ENCODE measurements at places on chromosomes 7 and 10.

DNA sequence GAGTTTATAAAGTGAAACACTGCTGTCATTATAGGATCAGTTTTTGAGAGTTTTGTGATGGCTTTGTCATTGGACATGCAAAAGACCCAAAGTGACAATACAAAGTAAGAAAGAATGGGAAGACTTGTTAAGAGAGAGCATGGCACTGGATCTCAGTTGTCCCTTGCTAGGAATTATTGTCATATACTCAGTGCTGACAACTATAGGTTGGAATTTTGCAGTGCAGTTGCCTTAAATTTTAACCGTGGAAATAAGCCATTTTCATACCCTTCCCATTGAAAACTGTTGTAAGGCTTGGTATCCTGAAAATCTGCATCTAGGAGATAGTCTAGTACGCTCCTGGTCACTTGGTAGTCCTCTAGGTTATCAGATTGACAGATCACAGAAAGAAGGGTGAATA lies 1156.7 kb downstream of the GATA3 start:
- DNase-seq, result peak; percentile 22

DNA sequence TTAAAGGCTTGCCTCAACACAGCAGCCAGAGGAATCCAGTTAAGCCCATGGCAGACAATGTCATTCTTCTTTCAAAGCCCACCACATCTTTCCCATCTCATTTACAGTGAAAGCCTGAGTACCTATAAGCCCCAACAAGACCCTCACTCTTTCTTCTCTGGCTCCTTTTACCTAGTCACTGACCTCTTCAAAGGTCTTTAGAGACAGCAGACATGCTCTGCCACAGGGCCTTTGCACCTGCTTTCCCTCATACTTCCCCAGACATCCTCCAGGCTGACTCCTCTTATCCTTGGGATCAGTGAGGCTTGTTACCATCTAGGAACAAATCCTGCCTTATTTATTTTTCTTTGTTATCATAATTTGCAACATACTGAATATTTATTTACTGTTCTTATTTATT lies 17.8 kb downstream of the HYAL4 start:
- no peak for DNase-seq

- no peak for DNase-seq
These were observed 58.0 kb downstream of the ABLIM1 start for GRCh38 chr10:114600057-114600456.

DNA sequence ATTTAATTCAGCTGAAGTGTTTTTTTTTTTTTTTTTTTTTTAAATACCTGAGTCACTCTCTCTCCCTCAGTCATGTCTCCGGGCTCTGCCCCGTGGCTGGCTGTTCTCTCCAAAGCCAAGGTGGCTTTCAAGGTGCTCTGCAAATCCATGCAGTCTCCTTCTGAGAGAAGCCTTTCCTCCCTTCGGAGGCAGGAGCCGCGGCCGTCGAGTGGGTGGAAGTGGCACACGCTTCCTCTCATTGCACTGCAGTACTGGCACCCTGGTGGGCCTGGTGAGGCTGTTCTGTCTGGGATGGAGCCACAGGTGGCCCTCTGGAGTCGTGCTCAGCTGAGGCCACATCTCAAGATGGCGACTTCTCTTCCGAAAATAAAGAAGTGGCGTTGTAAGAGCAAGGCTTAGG lies 221.8 kb downstream of the GLRX3 start:
- DNase-seq, result no peak

DNA sequence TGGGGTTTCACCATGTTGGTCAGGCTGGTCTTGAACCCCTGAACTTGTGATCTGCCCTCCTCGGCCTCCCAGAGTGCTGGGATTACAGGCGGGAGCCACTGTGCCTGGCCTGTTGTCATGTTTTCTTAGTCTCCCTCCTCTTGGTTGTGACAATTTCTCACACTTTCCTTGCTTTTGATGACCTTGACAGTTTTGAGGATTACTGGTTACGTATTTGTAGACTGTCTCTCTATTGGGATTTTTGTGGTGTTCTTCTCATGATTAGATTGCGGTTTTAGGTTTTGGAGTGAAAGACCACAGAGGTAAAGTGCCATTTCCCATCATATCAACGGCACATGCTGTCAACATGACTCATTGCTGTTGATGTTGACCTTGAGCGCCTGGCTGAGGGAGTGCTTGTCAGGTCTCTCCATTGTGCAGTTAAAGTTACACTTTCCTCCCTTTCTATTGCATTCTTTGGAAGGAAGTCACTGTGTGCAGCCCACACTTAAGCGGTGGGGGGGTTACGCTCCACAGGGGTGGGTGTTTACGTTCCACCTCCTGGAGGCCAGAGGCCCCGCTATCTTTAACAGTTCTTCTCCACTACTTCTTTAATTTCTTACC lies 10.8 kb downstream of the NEURL1 start:
- peak; percentile 88 for DNase-seq

GRCh38 chr7:150383710-150384397 lies 4.7 kb downstream of the ZNF775 start:
- DNase-seq, result no peak

GRCh38 chr10:31479752-31480151 lies 160.7 kb downstream of the ZEB1 start:
- DNase-seq, result no peak

- DNase-seq, result no peak
These were observed 63.6 kb downstream of the ANKRD7 start for GRCh38 chr7:118288098-118288497.

- DNase-seq, result no peak
These were observed 22.1 kb upstream of the SLIT1 start for GRCh38 chr10:97207756-97208346.

DNA sequence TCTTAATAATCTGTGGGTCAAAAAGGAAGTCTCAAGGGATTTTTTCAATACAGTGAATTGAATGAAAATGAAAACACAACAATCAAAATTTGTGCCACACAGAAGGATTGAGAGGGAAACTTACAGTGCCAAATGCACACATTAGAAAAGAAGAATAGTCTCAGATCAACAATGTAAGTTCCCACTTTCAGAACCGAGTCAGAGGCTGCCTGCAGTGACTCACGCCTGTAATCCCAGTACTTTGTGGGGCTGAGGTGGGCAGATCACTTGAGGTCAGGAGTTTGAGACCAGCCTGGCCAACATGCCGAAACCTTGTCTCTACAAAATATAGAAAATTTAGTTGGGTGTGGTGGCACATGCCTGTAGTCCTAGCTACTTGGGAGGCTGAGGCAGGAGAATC lies 12.5 kb upstream of the KEL start:
- no peak for DNase-seq

DNA sequence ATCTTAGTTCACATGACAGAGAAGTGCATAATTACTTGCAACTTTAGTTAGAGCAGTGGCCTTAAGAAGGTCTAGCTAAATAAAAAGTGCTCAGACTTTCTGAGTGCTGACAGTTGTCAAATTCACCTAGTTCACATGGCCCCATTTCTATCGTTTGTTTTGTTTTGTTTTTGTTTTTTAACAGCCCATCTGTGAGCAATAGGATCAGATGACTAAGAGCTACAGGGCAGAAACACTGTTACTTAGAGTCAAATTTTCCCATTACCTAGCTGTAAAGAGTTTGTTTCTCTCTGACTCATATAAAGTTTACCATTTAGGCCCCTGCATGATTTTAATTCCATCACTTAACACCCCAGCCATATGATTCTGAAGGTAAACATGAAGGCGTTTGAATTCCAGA lies 18.8 kb downstream of the CAV1 start:
- DNase-seq, result peak; percentile 68

DNA sequence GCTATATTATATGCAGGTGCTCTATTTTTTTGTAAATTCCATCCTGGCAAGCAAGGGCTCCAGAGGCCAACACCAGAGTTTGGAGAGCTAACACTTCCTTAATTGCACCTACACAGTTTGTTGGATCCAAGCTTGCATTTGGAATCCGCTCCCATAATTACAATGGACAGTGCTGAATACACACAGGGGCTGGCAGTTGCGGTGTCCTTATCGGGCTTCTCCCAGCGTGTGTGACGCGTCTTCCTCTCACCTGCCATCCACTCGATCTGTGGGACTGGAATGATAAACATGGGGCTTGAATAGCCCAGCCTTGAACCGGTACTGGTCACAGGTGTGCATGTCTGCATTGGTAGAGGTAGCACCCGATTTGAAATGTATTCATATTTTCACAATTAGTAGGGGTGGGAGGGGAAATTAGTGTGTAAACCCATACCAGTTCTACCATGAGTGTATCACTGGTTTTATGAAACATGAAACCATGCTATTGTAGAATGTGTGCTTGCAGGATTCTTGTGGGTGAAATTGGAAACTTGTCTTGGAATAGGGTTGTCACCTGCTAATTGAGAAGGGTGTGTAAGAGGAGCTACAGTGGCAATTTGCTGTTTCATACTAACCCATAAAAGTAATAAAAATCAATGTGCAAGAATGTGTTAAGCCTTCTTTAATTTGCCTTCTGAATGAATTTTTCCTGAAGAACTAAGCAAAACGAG lies 316.5 kb downstream of the WDR11 start:
- no peak for DNase-seq

DNA sequence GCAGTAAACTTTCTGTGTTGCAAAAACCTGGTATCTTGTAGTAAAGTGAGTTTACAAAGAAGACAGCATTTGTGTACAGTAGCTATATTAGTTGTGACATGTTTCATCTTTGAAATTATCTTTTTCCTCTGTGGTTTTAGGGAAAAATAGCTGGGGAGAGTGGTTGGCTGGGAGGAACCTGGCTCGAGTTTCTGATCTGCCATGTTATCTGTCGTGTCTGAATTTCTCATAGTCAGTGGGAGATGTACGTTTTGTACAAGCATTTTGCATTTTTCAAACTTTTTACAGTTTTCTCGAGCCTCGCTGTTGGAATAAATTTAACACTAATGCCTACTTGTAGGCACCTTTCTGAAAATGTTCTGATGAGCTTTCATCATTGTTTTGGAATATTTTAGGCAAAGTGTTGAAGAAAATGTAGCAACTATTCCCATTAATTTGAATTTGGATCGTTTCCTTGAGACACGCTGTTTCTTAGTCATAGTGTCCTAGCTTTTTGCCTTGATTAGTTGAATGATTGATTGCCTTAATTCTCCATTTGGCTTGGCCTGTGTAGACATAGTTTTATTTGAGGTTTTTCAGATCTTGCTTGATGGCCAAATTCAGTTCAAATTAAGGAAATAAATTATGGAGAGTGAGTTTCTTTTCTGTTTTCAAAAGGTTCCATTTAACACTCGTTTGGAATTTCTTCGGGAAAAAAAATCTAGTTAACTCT lies 65.1 kb downstream of the CAMK1D start:
- DNase-seq, result no peak

- DNase-seq, result no peak
These were observed 243.8 kb downstream of the RPS24 start for GRCh38 chr10:78277314-78278057.

DNA sequence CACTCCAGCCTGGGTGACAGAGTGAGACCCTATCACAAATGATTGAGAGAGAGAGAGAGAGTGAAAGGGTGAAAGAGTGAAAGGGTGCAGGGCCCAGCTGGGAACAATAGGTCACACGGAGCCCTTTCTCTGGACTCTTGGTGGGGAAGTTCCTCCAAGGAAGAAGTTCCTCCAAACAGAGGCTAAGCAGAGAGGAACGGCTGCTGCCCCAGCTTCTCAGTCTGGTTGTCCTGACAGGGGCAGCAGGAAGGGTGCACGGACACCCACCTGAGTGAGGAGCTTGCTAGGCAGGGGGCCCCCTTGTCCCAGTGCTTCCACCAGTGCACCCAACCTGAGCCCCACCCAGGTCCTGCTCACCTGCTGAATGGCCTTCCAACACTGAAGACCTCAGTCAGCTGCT lies 38.8 kb upstream of the MYL10 start:
- no peak for DNase-seq

DNA sequence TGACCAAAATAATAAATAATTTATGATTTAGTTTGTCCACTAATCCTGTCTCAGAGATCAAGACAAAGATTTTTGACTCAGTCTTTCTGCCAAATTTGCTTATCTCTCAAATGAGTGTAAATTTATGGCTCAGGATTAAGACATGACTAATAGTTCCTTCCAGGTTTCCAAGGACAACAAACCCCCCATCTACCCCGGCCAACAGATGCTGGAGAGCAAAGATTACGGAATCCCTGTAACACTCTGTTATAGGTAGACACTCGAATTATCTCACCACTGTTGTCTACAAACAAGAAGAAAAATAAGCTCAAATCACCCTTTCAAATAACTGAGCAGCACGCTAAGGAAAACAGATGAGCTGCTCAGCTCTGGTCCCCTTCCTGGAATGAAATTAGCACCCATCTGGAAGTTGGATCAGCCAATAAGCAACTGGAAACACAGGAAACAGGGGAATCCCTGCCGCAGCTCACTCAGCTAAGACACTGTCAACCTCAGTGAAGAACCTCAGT lies 56.8 kb upstream of the SVIL start:
- peak; percentile 51 for DNase-seq

DNA sequence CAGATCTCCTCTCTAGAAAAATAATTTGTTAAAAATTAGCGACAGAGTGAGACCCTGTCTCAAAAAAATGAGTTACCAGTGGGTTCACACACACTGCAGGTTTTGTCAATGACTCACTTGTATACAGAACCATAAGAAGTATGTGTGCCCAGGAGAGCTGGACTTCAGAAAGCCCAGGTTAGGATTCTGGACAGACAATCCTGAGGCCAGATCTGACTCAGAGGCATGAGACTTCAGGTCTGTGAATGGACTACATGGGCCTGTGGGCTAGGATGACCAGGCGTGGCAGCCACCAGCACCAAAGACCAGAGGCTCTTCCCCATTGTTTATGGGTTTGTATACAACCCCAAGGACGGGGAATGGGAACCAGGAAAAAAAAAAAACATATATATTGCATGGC lies 9.3 kb upstream of the ZNF438 start:
- DNase-seq, result no peak

DNA sequence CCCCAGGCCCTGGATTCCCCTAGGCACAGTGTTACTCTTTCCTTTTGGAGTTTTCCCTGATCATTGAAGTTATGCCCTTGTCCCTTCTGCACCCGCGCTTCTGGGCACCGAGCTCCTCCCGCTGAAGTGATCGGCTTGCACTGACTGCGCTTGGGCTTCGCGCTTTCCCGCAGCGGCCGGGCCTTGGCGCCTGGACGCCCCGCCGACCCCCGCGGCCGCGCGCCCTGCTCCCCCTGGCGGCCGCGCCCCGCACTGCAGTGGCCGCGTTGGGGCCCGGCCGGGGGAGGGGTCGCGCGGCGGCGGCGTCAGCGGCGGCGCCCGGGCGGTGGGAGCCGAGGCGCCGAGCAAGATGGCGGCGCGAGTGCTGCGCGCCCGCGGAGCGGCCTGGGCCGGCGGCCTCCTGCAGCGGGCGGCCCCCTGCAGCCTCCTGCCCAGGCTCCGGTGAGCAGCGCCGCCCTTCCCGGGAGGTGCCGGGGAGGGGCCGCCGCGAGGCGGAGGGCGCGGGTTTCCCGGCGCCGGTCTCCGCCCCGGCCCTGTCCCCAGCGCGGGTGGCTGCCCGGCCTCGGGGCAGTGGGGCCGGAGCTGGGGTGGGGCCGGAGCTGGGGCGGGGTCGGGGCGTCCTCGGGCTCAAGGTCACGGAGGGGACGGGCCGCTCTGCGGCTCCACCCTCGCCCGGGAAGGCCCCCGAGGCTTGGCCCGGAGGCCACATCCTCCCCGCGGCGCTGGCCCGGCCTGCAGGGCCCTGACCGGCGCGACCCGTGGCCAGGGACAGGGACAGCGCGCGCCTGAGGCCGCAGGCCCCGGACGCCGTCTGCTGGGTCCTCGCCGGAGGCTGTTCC lies at the start of gene NIPSNAP2:
Gene NIPSNAP2, plus strand, starts transcription at position 325 of the 839 bp plus-strand sequence. Its CDS starts 25 bp downstream, at position 350.
- peak; percentile 72 for DNase-seq
